ENCODE measurements at places on chromosomes 4 and X. TPM values are rescaled to one million over a fixed set of nuclear protein-coding genes. Genes with fewer than 3 reads are reported as not detected.

PRIMPOL gene
- total RNA-seq, result 25.7 TPM

CYTL1 gene
- total RNA-seq, result 7.5 TPM

VCX3A gene
- not detected for total RNA-seq

TLR7 gene
- 0.11 TPM for total RNA-seq

SSR4 gene
- total RNA-seq, result 214 TPM

SUPT20HL2 gene
- total RNA-seq, result not detected

FMR1NB gene
- not detected for total RNA-seq

HTN1 gene
- not detected for total RNA-seq

LRRC66 gene
- total RNA-seq, result not detected

CCKAR gene
- not detected for total RNA-seq

PABPC1L2B gene
- total RNA-seq, result not detected

CITED1 gene
- total RNA-seq, result 3.2 TPM

FOXR2 gene
- not detected for total RNA-seq

CTSO gene
- total RNA-seq, result 1.4 TPM

IQCM gene
- total RNA-seq, result not detected

EXOSC9 gene
- total RNA-seq, result 79.0 TPM

EMD gene
- total RNA-seq, result 84.7 TPM

CT45A1 gene
- not detected for total RNA-seq

IL9R gene
- 0.44 TPM for total RNA-seq
